ENCODE measurements at places on chromosomes 4 and X.

- DNase-seq = no peak
These were observed at the start of gene TRIM2 for GRCh38 chr4:153204247-153204671. TSS of gene TRIM2 (plus strand) at chr4:153204443. CDS start at chr4:153204531, 88 bp downstream.

DNA sequence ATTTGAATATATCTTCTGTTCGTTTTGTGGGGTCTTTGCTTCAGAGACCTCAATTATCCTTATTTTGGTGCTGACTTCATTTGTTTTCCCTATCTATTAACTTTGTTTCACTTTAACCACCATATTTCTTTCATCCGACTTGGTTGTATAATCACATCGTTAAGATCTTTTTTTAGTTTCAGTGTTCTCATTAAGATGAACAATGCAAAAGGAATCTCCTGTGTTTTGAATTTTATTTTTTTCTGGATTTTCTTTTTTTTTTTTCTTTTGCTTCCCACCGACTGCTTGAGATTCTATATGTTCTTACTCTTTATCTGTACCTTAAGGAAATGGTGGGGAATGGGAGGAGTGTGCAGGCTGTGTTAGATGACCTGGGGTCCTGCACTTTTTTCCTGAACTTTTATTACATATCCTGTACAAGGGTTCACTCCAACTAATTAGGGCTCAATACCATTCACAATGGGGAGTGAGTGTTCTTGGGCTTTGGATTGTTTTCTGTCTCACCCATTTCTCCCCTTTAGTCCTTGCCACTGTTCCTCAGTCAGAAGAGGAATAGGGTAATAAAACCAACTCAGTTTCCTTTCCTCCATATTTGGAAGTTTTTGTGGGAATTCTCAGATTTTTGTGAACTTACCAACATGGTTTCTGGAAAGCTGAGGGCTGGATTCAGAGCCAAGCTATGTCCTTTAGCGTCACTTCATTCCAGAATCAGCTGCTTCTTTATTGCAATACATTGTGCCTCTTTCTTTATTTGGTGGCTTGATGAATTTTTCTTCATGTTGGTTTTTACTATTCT, 43.2 kb upstream of the BMPR1B start:
- DNase-seq = no peak

GRCh38 chrX:136920001-136920400, 39.5 kb upstream of the RBMX start:
- DNase-seq = no peak

- no peak for DNase-seq
These were observed 7.6 kb downstream of the ENPEP start for GRCh38 chr4:110483516-110483915.

GRCh38 chrX:130789793-130790192, 113.2 kb downstream of the ENOX2 start:
- DNase-seq = no peak

DNA sequence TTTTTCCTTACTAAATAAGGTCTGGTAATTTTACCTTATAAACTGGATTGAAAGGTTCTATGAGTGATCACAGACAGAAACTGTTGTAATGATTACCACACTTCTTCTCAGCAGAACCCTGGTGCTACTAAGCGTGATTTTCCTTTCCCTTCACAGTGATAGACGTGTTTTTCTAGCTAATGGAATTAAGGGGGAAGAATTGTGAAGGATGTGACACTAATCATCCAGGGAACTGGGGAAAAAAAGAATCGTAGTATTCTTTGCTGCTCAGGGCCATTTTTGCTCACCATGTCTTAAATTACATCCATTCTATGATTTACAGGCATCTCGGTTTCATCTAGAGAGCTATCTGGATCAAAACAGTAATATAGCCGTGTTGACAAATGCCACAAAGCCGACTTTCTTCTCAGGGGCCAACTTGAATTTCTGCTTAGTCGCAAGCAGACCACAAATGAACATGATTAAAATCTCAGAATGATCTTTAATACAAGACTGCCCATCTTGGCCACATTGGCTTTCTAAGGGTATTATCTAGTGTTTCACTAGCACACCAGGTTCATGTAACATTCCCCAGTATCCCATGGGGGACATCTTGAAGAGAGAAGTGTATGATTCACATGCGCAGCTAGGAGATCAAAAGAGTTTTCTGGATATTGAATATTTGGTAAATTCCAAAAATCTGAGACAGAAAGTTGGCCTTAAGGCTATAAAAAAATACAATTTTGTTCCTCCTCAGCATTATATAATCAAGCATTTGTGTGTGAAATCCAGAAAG, 154.0 kb downstream of the UGT8 start:
- no peak for DNase-seq

DNA sequence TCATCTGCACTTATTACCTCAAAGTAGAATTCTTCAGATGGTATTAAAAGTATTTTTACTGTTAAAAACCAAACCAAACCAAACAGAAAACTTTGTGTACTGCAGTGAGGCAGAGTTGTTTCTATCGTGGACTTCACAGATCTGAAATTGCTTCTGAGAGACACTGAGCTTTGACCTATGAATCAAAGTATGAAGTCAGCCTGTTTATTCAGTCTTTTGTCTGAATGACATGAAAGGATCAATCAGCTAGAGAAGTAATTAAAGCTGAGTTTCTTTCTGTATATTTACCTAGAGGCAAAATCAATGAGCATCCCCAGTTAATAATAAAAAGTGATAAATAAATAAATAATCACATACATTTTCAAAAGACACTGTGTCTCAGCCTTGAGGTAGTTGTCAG, 2121.0 kb downstream of the PCDH7 start:
- DNase-seq = no peak
